ENCODE measurements at places on chromosomes 13 and 19.

- no peak overlapping the region for H3K27ac ChIP-seq
- no peak overlapping the region for H3K4me3 ChIP-seq
- peaks cover 17% of the 10 kb centered on the region for H3K36me3 ChIP-seq
- no peak for DNase-seq
- H3K27me3 ChIP-seq: no peaks in the 10 kb centered on the region
These were observed 6.5 kb downstream of the SLC44A2 start for GRCh38 chr19:10631874-10632273.

DNA sequence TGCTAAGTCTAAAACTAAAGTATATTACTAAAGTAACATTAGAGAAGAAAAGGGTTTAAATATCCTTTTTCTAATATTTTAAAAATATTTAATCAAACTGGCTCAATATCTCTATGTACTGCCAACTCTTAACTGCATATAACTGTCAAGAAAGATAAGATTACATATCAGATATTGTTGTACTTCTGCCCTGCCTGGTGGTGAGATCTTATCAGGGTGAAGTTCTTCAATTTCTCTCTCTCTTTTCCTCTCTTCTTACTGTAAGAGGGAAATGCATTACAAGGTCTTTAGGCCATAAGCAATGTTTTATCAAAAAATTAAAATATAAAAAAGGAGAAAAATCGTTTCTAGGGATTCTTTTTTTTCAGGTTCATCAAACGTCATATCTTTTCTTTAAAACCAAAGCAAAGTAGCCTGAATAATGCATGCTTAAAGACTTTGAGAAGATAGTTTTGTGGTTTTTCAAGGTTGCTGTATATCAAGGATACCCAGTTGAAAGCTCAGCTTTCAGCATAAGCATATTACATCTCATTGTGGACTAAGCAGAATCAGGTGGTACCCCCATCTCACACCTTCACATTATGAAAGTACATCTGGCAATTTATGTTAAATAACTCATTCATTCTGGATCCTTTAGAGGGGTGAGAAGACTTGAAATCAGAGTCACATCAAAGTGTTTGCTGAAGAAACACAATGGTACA is 1625.7 kb upstream of the SLC10A2 start:
- H3K4me1 ChIP-seq: no peaks in the 10 kb centered on the region
- no peaks in the 10 kb centered on the region for H3K27me3 ChIP-seq
- H3K27ac ChIP-seq: no peak overlapping the region
- DNase-seq: no peak

- no peak overlapping the region for H3K4me3 ChIP-seq
- H3K36me3 ChIP-seq: peaks cover 25% of the 10 kb centered on the region
- H3K4me1 ChIP-seq: no peaks in the 10 kb centered on the region
- H3K27ac ChIP-seq: no peak overlapping the region
- DNase-seq: no peak
- no peaks in the 10 kb centered on the region for H3K27me3 ChIP-seq
These were observed 11.1 kb downstream of the PTBP1 start for GRCh38 chr19:808423-808775.

GRCh38 chr19:2594319-2594718 is 108.2 kb downstream of the GNG7 start:
- H3K36me3 ChIP-seq: no peaks in the 10 kb centered on the region
- no peaks in the 10 kb centered on the region for H3K4me1 ChIP-seq
- H3K27me3 ChIP-seq: no peaks in the 10 kb centered on the region
- DNase-seq: no peak
- H3K4me3 ChIP-seq: no peak overlapping the region

Data from naive thymus-derived CD4-positive, alpha-beta T cell (primary cell).